A172 (cell line): ENCODE measurements at places on chromosomes 2 and 18. TPM values are rescaled to one million over a fixed set of nuclear protein-coding genes. Genes with fewer than 3 reads are reported as not detected.

FAM168B gene
- total RNA-seq: 116 and 123 TPM in 2 replicates

- DNase-seq: no peak
Observed at GRCh38 chr2:85584354-85584856, at the start of gene VAMP5. Gene VAMP5, plus strand, starts transcription at chr2:85584431. Its CDS starts 60 bp downstream, at chr2:85584491.

SIGLEC15 gene
- total RNA-seq: 0.07 and 0.12 TPM in 2 replicates

DNA sequence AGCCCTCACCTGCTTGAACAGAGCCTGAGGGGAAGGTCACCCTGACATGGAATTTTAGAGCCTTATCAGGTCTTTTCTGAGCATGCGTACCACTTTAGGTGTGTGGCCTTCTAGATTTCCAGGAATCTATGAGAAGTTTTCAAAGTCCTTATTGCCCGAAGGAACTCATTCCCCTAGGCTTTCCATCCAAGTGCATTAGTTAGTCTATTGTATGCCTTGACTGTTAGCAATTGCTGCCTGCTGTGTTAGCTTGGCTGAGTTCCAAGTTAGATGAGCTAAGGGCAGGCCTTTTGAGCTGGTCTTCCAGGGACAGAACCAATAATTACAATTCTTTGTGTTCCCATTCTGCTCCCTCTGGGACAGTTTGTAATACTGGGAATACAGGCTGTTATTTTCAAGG is 30.8 kb upstream of the PUM2 start:
- no peak for DNase-seq

ADD2 gene
- 47.5 and 50.5 TPM in 2 replicates for total RNA-seq

DNA sequence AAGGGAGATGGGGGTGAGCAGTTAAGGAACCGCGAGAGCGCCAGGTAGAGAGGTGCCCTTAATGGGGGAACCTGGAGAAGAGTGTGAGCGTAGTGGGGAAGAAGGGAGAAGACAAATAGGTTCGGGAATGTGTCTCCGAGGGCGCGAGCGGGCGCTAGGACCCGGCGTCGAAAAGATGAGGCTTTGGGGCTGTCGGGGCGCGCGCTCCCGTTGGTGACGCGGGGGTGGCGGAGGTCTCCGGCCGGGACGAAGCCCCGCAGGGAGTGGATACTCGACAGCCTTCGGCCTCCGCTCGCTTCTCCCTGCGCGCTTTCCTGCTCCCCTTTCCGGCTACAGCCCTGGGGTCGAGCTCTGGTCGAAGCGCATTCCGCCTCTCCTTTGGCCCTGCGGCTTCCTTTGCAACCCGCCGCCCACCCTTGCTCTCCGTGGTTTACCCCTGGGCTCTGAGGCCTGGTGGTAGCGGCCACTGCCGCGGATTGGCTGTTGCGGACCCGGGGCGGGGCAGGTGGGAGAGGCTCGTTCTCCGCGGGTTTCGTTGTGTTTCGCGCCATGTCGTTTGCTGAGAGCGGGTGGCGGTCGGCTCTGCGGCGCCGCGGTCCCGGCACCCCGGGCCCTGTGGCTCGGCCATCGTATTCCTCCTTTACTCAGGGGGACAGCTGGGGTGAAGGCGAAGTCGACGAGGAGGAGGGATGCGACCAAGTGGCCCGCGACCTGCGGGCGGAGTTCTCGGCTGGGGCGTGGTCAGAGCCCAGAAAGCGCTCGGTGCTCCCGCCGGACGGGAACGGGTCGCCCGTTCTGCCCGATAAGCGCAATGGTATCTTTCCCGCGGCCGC is at the start of gene ARL6IP6:
Gene ARL6IP6, plus strand, starts transcription at position 545 of the 833 bp plus-strand sequence. Its CDS starts 5 bp downstream, at position 550.
- peak; percentile 86 for DNase-seq

DNA sequence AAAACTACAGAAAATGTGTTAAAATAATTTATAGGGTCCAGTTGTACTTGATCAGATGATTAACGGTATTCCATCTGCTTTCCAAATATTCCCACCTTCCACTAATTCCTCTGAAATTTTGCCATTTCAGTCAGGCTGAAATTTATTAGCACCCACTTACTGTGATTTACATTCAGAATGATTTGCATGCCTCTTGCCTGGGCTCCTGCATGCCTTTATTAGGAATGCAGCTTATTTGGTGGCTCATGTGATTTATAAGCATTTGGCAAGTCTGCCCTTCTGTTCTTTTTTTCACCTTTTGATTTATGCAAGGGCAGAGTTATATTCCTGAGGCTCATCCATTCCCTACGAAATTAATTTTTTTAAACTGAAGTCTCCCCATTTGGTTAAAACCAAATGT is 1594.5 kb upstream of the PIK3C3 start:
- peak; percentile 34 for DNase-seq

TRMT61B gene
- 17.6 and 26.9 TPM in 2 replicates for total RNA-seq

- peak; percentile 0 for DNase-seq
Observed at GRCh38 chr18:56224669-56225561, 413.5 kb downstream of the TXNL1 start.

MZT2A gene
- total RNA-seq: 197 and 243 TPM in 2 replicates

- peak; percentile 11 for DNase-seq
Observed at GRCh38 chr2:219124381-219125110, 36.1 kb downstream of the NHEJ1 start.

DCDC2C gene
- total RNA-seq: not detected in 2 replicates

WDFY1 gene
- total RNA-seq: 70.9 and 78.5 TPM in 2 replicates

TAF4B gene
- total RNA-seq: 1.3 and 2.7 TPM in 2 replicates

GRCh38 chr2:98388601-98389250 is 42.5 kb downstream of the CNGA3 start:
- DNase-seq: no peak

OTOF gene
- 2.1 TPM in 1 of 2 replicates, not detected in the other for total RNA-seq

SULT1C2 gene
- 0.29 TPM in 1 of 2 replicates, not detected in the other for total RNA-seq

DNA sequence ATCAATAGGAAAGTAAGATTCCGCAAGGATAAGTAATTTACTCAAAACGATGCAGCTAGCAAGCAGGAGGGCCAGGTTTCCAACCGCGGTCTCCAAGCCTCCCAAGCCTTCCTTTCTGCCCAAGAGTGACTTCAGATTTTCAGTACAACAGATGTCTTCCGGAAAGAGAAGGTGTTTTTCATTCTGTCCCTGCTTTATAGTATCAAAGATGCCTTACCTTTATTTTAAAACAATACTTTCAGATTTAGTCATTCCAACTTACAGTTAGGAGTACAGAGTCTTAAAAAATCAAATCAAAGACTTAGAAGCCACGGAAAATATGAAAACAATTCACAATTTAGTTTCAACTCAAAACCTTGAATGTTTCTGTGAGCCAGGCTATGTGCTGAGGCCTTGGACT is 43.6 kb downstream of the CYB5A start:
- DNase-seq: no peak

- DNase-seq: peak; percentile 33
Observed at GRCh38 chr2:164430166-164430783, 191.0 kb downstream of the GRB14 start.

DNA sequence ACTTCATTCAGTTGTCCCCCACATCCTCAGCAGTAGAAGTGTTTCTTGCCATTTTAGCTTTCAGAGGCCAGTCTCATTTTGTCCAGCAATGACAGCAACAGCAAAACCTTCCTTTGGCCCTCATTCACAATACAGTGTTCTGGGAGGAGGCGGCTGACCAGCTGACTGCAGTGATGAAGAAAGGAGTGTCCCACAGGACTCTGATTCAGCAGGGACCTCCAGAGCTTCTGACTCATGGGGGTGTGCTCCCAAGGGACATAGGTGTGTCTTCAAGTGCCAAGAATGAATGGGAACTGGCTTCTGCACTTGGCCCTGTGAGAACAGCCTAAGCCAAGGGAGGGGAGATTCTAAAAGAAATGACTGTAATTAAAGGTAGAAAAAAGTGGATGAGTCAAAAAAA is 147.0 kb upstream of the PELI1 start:
- peak; percentile 91 for DNase-seq

GRCh38 chr2:32715981-32716380 is 88.1 kb downstream of the TTC27 start:
- no peak for DNase-seq

ARHGEF4 gene
- total RNA-seq: 6.6 and 12.2 TPM in 2 replicates

DNA sequence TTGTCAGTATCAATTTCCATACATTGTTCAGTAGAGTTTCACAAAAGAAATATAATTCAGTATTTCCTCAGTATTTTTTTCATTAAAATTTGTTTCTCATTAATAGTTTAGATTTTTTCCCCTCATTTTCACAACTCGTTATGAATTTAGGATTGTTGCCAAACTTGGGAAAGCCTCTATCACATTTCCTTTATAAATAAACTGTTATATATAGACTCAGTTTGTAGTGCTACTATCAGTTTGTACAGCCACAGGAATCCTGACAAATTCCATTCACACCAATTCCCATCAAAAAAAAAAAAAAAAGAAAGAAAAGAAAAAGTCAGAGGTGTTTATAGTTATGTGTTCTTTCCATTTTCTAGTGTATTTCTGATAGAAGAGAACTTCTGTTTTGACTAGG is 123.3 kb upstream of the DCC start:
- DNase-seq: no peak

FANCL gene
- 36.7 and 41.7 TPM in 2 replicates for total RNA-seq

DNA sequence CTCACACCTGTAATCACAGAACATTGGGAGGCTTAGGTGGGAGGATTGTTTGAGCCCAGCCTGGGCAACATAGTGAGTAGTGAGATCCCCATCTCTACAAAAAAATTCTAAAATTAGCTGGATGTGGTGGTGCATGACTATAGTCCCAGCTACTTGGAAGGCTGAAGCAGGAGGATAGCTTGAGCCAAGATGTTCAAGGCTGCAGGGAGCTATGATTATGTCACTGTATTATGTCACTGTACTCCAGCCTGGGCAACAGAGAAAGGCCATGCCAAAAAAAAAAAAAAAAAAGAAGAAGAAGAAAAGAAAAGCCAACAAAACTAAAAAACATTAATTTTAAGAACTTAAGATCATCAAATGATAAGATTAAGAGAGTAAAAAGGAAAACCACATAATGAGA is 17.4 kb upstream of the NCOA1 start:
- no peak for DNase-seq

GRCh38 chr2:219254590-219255201 is 978 bp upstream of the TUBA4A start:
- no peak for DNase-seq

RIF1 gene
- 48.6 and 64.2 TPM in 2 replicates for total RNA-seq

ASXL2 gene
- 8.8 and 9.6 TPM in 2 replicates for total RNA-seq

GRCh38 chr2:153543635-153544071 is 65.1 kb upstream of the RPRM start:
- DNase-seq: peak; percentile 53

DNA sequence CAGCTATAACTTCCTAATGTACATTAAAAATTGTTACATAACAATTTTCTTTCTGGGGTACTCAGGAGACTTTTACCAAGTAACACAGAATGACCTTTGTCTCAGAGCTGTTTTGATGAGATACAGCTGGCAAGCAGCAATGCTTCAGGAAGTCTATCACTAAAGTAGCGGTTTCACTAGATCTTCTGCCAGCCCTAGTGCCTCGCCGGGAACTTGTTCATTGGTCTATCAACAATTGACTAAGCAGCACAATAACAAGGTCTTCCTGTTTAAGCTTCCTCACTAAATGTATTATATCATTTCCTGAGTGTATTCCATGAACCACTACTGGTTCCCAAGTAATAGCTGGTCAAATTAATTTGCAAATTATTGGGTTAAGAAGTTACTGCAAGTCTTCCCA is 69.2 kb downstream of the TRIP12 start:
- no peak for DNase-seq

GRCh38 chr2:234816491-234816890 is 135.3 kb upstream of the SH3BP4 start:
- no peak for DNase-seq
